ENCODE measurements at places on chromosomes 3 and 15.

GRCh38 chr15:38316311-38316710 is 63.7 kb downstream of the SPRED1 start:
- no peak for DNase-seq

GRCh38 chr15:89646416-89647141 is 8.7 kb downstream of the KIF7 start:
- DNase-seq = no peak

DNA sequence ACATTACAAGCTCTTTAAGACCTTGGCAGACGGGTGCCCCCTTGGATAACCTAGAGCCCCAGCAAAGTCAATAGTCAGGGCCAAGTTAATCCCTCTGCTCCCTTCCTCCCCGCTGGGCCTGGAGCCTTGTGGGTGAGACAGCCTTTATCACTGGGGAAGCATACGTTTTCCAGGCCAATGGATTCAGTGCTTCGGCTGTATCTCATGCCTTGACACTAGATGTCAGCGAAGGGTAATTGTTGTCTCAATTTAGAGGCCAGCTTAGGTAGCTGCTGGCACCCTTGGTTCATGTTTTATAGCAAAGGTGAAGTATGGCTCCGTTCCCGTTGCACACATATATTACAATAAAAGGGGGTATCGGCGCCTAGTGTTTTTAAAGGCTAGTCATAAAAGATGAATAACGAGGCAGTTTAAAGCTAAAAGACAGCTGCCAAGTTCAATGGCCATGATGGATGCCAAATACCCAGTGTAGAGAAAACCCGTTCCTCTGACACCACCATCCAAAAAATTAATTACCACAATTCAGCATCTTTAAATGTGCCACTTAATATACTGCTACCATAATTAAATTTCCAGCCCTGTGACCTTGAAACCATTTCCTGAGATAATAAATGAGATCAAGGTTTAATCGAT is 52.3 kb upstream of the BNIP2 start:
- DNase-seq = no peak

GRCh38 chr15:55802600-55803376 is 59.8 kb upstream of the PRTG start:
- no peak for DNase-seq

GRCh38 chr15:92079047-92079446 is 225.5 kb downstream of the SLCO3A1 start:
- no peak for DNase-seq

DNA sequence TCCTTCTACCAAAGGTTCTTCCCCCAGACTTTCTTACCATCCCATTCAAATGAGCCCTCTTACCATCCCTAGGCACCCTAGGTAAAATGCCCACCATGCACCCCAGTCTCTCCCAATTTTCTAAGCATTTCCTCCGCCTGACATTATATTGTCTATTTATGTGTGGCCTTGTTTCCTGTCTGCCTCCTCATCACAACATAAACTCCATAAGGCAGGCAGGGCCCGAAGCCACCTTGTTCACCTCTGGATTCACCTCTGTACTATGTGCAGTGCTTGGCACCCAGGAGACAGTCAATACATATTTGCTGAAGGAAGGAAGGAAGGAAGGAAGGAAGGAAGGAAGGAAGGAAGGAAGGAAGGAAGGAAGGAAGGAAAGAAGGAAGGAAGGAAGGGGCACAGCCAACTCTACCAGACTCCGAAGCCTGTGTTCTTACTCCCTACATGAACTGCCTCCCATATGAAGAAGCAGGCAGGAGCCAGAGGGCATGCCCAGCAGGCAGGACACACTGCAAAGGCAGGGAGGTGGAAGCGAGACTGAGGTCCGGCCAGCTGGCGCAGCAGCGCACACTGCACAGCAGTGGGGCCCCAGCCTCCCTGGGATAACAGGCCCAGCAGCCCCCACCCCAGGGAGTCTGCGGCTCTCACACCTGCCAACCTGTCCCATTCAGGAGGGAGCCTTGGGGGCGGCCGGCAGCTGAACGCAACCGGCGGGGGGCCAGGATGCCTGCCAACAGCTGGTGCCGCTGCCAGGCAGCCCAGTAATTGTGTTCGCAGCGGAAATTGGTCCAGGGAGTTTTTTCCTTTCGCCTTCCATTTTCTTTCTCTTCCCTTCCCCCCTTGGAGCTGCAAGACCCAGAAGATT is 106.0 kb upstream of the LINGO1 start:
- no peak for DNase-seq

DNA sequence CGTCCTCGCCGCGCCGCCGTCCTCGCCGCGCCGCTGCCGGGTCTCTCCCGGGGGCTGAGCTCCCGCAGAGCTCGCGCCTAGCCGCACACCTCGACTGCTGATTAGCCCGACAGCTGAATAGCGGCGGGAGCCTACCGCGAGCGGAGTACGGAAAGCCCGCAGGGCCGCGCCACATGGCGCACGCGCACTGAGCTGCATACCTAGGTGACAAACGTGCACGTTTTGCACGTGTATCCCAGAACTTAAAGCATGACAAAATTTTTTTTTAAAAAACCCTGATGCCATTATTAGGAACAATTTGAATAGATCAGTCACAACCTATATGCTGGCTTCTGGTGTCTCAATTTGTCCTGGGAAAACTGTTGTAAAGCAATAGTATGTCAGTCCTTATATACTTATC is at the start of gene GOLGA8A:
TSS of gene GOLGA8A (minus strand) at position 122 of the 400 bp plus-strand sequence. CDS start 48,117 bp downstream, outside the sequence.
- peak; percentile 88 for DNase-seq

DNA sequence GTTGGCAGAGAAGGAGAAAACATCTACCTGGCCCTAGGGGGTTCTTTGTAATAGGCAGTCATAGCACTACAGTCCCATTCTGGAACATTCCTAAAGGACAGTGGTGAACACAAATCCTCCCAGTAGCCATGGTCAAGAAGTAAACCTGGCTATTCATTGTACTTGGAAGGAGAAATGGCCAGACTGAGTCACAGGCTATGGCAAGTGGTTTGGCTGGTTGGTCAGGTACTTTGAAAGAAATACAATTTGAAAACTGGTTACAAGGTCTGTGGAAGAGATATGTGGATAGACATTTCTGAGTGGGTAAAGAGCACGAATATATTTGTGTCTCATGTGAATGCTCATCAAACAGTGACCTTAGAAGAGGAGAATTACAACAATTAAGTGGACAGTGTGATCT is 33.0 kb upstream of the FAN1 start:
- no peak for DNase-seq
